ENCODE measurements at places on chromosomes 5 and 9. TPM values are rescaled to one million over a fixed set of nuclear protein-coding genes. Genes with fewer than 3 reads are reported as not detected.

DNA sequence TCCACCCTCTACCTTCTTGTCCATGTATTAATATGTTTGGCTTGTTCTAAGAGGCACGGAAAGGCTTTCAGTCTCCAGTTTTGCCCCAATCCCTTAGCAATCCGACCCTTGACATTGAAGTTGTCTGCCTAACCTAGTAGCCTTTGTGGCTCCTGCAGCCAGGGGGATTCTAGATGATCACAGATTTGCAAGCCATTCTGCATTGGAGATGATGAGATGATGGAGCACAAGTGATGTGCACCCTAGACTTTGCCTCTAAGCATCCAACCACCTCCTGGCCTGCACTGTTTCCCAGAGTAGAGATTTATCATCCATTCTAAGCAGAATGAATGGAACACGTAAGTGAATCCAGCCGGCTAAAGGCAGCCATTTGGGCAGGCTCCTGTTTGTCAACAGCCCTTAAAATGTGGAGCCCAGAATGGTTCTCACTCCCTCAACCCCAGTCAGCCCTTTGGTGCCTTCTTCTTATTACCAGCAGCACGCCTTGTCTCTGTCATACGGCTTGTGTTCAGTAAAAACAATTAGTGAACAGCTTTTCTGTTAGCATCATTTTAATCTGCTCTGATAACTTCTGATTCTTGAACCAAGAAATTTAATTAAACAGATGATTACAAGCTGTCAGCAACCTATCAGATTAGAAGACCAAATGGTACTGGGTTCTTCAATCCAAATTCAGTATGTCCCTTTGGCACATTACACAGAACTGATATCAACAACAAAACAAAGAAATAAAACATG is 5.7 kb upstream of the TRAF1 start:
- no peak for DNase-seq

The RIOK2 gene
- 19.2 TPM for total RNA-seq

- no peak for DNase-seq
Measured at GRCh38 chr5:160640406-160640805, 211.6 kb downstream of the ATP10B start.

The DBH gene
- total RNA-seq: not detected

The PCDHGA10 gene
- total RNA-seq: 11.0 TPM

- no peak for DNase-seq
Measured at GRCh38 chr5:16957304-16958196, 21.5 kb upstream of the MYO10 start.

GRCh38 chr9:129609486-129610212 is 11.3 kb downstream of the C9orf50 start:
- DNase-seq: no peak

The DMRT3 gene
- 0.16 TPM for total RNA-seq

DNA sequence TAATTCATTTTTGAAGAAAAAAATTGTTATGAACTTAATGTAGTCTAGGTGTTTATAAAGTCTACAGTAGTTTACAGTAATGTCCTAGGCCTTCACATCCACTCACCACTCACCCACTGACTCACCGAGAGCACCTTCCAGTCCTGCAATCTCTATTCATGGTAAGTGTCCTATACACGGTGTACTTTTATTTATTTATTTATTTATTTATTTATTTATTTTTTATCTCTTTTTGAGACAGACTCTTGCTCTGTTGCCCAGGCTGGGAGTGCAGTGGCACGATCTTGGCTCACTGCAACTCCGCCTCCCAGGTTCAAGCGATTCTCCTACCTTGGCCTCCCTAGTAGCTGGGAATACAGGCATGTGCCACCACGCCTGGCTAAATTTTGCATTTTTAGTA is 39.3 kb upstream of the PIK3R1 start:
- DNase-seq: no peak

DNA sequence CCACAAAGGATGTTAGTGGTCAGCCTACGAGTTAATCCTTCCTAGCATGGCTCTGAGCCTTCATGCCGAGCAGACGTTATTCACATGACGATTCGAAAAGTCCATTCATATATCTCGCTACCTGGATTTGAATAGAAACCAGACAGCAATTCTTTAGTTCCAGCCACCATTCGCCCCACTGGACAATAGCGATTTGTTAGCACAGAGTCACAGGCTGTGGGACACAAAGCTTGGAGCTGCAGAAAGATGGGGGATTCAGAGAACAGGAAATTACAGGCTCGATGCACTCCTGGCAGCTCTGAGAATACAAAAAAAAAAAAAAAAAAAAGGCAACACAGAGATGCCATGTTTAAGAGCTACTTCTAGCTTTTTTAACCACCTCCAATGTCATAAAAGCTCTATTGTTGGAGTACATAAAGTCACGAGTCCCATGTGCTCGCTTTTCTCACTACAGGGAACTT is 110.7 kb downstream of the NR6A1 start:
- no peak for DNase-seq

- no peak for DNase-seq
Measured at GRCh38 chr9:36423206-36423605, 23.1 kb upstream of the RNF38 start.

The WNT8A gene
- not detected for total RNA-seq

The RHOBTB3 gene
- 79.0 TPM for total RNA-seq

- DNase-seq: no peak
Measured at GRCh38 chr9:107542411-107543157, 53.0 kb upstream of the KLF4 start.

DNA sequence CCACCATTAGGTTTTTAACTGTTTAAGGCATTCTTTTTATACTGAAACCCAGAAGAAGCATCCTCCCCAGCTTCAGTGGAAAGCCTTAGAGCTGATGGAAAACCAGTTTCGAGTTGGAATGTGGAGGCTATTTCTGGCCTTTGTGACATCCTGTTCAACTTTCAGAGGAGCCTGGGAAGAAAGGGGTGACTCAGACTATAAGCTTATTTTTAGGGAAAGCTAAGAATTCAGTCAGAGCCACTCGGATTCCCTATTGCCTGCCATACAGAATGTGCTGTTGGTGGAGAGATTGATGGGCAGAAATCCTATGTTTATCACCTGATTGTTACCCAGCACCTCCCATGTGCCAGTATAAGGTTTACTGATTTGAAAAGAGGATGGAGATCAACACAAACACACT is 19.8 kb downstream of the PALM2AKAP2 start:
- DNase-seq: no peak

DNA sequence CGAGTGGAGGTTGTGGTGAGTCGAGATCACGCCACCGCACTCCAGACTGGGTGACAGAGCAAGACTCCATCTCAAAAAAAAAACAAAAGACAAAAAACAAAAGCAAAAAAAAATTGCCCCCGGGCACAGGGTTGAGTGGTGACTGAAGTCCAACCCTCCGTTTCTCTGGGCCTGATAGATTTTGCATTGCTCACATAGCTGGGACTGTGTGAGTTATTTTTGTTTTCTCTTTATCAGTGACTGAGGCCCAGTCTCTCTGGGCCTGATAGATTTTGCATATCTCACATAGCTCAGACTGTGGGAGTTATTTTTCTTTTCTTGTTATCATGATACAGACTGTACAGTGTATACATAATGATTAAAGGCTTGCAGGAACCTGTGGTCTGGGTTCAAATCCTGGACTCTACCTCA is 2.6 kb upstream of the SLC28A3 start:
- no peak for DNase-seq

- DNase-seq: no peak
Measured at GRCh38 chr5:59790376-59790775, 103.2 kb downstream of the PDE4D start.

- DNase-seq: no peak
Measured at GRCh38 chr5:57325678-57326397, 152.0 kb downstream of the GPBP1 start.
